Brain pericyte (primary cell): ENCODE measurements at places on chromosomes 7 and 10.

GRCh38 chr7:117480978-117481377, 1.2 kb downstream of the CFTR start:
- DNase-seq: no peak

DNA sequence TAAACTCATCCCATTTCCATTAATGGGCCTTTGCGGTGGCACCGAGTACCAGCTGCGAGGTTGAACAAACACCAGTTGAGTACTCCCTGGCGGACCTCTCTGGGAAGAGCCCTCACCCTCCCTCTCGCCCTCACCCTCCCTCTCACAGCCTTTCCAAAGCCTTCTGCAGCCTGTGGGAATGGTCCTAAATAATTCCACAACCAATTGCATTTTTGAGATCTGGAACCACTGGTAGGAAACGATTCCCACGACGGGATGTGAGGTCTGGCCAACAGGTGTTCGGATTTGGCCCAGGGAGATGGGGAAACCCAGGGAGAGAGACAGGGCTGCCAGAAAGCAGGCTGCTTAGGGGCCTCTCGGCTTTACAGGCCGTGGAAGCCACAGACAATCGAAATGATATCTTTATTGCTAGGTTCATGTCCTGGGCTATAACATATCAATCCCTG, 5.3 kb downstream of the PTF1A start:
- DNase-seq: no peak

- no peak for DNase-seq
These were observed 103.5 kb downstream of the MICALL2 start for GRCh38 chr7:1355568-1356340.

- no peak for DNase-seq
These were observed 52.8 kb downstream of the EGFR start for GRCh38 chr7:55071411-55072175.

- no peak for DNase-seq
These were observed 47.4 kb downstream of the ORC5 start for GRCh38 chr7:104160375-104160774.
